Midbrain (tissue), 1 donor: ENCODE measurements at places on chromosomes 3 and 15.

DNA sequence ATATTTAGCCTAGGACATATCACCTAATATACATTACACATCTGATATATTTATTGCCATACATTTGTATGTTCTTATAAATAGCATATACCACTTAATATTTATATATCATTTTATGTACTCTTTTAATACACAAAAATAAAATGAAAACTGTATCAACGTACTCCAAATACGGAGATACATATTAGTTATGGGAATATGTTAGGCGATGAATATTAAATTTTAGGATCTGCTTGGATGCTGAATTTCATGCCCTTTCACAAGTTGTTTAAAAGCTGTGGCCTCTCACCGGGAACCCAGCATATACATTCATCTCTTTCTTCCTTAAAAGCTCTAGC, 50.6 kb downstream of the ZIC4 start:
- no peak for DNase-seq

- DNase-seq, result peak; percentile 45
Observed at GRCh38 chr3:9402410-9403228, 5.2 kb downstream of the SETD5 start.

DNA sequence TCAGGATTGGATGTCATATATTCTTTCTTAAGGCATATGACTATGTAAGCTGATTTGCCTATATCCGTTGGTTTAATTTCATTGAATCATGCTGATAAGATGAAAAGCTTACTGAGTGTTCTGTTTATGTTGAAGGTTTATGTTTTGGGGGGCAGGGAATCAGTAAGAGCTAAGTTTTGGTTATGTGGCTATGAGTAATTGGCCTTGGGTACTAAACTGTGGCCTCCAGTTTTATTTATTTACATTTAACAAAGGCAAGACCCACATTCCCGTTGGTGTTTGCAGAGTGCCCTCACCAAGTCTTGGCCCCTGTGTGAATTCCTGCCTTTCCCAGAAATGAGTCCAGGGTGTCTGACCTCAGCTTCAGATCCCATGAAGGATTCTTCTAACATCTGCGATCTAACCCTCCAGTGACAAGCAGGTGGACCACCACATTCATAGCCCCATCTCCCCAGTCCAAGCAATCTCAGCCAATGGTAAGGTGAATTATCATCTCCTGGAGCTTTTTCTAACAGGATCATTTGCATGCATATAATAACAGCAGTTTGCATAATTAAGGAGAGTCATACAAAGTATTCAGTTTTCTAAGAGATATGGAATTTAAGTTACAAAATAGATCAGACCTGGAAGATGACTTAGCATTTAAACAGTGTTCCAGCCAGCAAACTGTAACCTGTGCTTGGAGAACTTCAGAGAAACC, 27.4 kb downstream of the GLDN start:
- DNase-seq, result no peak

GRCh38 chr3:119825820-119826219, 43.9 kb downstream of the NR1I2 start:
- DNase-seq, result no peak

DNA sequence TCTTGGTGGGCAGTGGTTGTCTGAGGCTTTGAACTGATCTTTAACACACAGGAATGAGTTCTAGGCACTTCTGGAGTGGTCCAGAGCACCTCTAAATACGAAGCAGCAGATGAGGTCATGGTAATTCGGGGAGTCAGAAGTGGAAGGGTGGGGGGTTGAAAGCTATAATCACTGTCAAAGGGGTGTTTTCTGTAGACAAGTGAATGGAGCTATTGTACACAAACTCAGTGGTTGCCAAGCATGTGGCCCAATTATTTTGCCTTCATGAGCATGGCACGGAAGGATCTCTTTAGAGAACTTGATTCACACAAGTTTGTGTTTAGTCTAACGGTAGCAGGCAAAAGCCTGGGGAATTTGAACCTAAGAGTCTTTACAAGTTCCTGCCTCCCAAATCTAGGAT, 6.3 kb downstream of the FRMD5 start:
- DNase-seq, result peak; percentile 86

GRCh38 chr3:172315401-172316091, 132.7 kb downstream of the GHSR start:
- no peak for DNase-seq

DNA sequence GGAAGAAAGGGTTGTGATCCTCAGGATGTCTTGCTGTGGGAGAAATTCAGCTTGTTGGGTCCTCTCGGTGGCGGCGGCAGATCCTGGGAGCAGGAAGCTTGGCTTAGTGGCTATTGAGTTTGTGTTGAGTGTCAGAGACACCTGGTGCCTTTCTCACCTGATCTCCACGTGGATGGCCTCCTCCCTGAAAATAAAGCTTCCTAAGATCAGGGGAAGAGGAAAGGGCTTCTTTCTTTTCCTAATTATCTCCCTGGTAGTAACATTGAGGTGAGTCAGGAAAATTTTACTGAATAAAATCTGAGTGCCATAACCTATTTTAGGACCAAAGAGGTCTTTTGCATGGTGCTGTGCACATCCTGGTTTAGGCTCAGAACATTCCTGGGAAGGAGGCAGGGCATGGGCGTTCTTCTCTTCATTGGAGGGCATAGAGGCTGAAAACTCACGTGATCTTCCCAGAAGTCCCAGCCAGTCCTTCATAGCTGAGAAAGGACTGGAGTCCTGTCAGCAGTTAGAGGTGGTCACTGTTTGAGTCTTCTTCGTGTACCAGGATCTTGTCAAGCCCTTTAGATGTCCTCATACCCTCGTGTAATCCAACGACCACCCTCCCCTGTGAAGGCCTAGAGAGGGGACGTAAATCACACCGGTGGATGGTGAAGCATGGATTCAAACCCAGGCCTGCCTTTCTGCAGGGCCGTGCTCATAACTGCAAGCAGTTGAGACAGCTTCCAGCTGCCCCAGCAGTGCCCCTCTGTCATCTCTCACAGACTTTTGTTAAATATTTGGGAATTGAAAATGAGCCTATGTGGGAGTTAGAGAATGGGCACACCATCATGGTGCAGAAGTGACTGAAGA, 1.1 kb downstream of the CMTM8 start:
- DNase-seq, result no peak

DNA sequence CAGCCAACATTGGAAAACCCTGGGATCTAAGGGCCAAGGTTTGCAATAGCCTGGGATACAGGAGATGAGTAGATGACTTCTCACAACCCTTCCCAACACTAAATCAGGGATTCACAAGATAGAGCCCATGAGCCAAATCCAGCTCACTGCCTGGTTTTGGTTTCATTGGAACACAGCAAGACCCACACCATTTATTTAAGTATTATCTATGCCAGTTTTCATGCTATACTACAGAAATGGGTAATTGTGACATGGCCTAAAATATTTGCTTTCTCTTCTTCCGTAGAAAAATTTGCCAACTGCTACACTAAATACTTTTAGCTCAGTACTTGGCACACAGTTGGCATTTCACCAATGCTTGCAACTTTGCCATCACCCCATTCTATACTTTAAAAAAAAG, 132.0 kb upstream of the LMCD1 start:
- DNase-seq, result no peak

GRCh38 chr3:138941259-138941885, 5.6 kb downstream of the FOXL2 start:
- no peak for DNase-seq

DNA sequence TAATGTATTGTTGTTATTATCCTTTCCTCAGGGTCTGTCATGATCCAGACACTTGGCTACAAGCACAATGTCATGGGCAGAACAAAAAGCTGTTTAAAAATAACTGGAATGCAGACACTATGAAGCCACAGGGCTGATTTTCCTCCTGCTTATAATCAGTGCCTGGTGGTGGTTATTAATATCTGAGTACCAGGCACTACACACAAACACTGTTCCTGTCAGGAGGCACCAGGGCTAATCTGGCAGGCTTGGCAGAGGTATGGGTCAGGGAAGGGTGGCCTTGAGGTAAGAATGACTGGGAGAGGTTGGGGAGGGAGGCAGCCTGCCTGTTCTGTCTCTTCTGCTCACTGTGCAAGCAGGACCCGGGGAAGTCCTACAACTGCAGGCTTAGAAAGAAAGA, 67.2 kb downstream of the WDR76 start:
- no peak for DNase-seq

DNA sequence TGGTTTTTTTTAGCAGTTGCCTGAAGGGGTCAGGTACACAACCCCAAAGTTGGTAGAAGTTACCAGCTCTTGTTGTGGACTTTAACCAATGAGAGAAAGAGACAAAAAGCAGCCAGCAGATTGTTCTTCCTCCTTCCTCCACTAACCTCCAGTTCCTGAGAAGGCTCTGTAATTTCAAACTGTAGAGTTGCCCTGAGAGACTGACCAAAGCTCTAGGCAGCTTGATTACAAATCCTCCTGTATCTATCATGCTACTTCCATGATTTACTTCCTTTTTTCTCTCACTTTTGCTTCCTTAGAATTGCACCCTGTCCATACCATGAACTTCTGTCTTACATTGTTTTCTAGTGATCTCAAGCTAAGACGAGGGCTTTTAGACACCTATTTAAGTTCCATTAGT, 29.2 kb downstream of the NSUN3 start:
- no peak for DNase-seq

- DNase-seq, result no peak
Observed at GRCh38 chr3:175896655-175897054, 1037.5 kb downstream of the NAALADL2 start.

DNA sequence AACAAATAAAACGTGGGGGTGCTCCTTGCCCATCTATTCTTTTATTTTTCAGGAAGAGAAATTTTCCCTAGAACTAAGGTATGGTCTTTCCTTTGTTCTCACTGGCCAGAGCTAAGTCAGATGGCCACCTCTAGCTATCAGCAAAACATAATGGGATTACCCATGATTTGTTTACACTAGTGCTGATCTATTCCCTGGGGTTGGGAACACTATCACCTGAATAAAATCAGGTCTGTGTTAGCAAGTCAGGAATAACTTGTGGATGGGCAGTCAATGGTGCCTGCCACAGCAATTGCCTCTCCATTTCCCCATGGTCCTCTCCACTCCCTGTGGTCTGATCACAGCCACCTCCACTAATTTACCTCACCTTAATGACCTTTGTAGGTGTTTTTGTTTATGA, 181.7 kb upstream of the CADPS start:
- DNase-seq, result no peak

DNA sequence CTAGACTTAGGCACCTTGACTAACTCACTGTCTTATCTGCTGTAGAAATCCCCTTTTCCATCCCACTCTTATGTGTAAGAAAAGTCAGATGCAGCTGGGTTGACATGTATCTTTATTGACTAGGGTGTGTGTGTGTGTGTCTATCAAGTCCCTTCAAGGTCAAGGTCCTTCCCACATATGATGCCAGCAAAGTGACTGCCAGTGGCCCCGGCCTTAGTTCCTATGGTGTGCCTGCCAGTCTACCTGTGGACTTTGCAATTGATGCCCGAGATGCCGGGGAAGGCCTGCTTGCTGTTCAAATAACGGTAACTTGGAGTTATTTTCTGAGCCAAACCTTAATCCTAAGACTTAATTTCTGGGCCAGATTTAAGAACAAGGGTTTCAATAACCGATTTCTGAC, 76.3 kb downstream of the DNASE1L3 start:
- DNase-seq, result no peak

GRCh38 chr3:66302288-66302687, 81.5 kb downstream of the SLC25A26 start:
- DNase-seq, result no peak

- DNase-seq, result no peak
Observed at GRCh38 chr15:101112336-101113113, 139.3 kb downstream of the CHSY1 start.

GRCh38 chr15:58139989-58140522, 1.9 kb downstream of the AQP9 start:
- no peak for DNase-seq

DNA sequence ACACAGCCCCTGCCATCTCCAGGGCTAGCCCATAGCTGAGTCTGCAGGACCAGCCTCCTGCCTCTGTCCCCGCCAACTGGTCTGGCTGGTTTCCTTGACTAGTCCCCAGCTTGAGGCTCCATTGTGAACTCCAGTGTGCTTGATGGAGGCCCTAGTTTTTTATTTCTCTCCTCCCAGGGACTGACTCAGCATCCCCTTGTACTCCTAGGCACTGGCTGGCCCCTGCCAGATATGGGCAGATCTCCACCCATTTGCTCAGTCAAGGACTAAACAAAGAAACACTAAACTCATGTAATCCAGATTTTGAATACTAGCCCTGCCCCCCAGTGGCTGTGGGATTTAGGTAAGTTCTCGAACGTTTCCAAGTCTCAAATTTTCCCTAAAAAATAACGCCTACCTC, 415.4 kb upstream of the RORA start:
- no peak for DNase-seq

GRCh38 chr3:172171396-172172075, 132.2 kb downstream of the FNDC3B start:
- DNase-seq, result no peak

DNA sequence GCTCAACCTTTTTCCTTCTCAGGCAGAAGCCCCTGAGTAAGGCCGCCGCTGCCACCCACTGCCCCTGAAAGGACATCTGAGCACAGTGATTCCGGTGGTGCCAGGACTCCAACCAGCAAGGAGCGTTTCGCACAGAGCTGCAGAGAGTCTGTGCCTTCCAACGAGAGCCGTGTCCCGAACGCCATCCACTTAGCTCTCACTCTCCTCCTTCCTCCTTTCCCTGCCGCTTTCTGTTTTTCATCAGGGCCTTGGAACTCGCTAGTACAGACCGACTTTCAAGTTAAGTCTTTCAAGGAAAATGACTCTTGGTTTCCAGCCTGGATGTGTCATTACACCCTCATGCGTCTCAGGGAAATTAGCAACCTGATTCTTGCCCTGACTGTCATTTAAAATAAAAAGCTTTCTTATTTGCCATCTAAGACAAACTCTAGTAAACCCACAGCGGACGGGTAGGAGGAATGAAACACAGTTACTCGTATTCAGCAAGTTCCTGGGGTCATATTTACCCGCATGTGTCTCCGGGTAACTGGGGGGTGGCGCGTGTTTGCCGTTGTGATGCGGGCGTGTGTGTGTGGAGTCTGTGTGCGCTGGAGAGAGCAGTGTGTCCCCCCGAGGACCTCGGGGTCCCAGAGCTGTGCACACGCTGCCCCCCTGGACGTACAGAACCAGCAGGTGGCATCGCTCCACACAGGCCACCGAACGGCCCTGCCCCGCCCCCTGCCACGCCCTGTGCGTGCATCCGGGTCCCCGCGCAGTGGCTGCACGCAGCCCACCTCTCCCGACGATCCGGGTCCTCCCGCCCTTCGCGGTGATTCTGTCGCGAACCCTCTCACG, 30.4 kb upstream of the ALDH1A3 start:
- DNase-seq, result peak; percentile 38

GRCh38 chr15:59105854-59106253, 908 bp downstream of the CCNB2 start:
- no peak for DNase-seq

- no peak for DNase-seq
Observed at GRCh38 chr3:193870376-193871219, 265.4 kb upstream of the HES1 start.

- no peak for DNase-seq
Observed at GRCh38 chr15:33584797-33585196, 274.0 kb downstream of the RYR3 start.

- no peak for DNase-seq
Observed at GRCh38 chr3:32436816-32437189, 45.1 kb downstream of the CMTM7 start.

DNA sequence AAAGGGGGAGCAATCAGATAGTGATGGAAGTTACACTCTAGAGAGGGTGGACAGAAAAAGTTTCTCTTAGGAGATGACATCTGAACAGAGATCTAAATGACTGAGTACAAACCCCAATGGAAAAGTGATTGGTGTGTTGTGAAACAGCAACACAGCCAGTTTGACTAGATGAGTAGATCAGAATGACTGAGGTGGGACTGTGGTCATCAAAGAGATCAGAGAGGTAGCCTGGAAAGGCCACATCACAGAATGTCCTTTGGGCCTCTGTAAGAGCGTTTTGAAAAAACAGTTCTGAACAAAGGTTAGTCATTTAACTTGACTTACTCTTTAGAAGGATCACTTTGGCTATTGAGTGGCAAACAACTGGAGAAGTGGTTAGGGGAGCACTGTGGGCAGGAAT, 10.6 kb downstream of the LRRC58 start:
- no peak for DNase-seq
